Activated CD8-positive, alpha-beta memory T cell treated with anti-CD3 and anti-CD28 coated beads for 24 hours (primary cell): ENCODE measurements at places on chromosomes 4 and X.

- DNase-seq, result no peak
Measured at GRCh38 chrX:54708404-54708803, 89.7 kb downstream of the ITIH6 start.

DNA sequence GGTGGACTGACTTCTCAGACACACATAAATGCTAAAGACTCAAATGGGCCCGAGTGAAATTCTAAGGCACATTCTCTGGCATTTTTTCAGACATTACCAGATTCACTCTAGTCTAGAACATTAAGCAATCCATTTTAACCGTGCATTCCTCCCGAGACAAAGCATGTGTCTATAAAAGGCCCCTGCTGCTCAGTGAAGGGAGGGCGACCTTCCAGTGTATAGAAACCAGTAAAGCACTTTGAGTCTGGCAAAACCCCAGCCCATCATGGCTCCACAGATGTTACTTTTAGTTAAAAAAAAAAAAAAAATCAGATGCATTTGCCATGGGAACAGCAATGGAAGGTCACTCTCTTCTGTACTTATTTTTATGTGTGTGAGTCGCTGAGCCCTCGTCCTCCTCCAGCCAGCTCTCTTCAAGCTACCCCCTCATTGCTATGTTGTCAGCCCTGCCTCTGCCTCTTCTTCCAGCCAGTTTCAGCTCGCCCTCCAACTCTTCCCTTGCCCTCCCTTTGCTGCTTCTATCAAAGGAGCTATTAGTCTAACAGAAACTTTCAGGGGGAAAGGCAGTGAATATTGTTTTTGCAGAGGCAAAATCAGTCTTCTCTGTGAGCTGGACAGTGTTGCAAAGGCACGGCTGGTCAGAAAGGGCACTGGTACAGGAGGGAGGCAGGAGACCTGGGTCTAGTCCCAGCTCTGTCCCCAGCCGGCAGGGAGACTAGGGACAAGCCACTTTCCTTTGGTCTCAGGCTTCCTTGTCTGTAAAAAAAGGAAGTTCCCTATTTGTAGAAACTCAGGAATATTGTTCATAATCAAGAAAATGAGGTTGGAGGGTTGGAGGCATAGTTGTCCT is 644.2 kb downstream of the ZNF674 start:
- no peak for DNase-seq

GRCh38 chr4:1227816-1228215 is 21.1 kb downstream of the CTBP1 start:
- no peak for DNase-seq

DNA sequence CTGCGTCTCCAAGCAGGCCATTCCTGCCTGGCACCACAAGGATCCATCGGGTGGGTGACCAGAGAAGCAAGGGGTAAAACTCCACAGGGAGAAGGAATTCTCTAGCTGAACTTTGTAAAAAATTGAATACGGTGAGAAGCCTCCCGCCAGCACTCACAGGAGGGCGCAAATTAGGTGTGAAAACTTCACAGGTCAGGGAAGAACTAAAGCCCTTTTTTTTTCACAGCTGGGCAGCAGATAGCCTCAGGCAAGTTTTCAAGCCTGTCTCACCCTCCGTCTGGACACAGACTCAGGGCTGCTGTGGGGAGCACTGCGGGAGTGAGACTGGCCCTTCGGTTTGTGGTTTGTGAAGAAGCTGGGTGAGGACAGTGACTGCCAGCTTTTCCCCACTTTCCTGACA is 224.1 kb upstream of the FGF16 start:
- no peak for DNase-seq

DNA sequence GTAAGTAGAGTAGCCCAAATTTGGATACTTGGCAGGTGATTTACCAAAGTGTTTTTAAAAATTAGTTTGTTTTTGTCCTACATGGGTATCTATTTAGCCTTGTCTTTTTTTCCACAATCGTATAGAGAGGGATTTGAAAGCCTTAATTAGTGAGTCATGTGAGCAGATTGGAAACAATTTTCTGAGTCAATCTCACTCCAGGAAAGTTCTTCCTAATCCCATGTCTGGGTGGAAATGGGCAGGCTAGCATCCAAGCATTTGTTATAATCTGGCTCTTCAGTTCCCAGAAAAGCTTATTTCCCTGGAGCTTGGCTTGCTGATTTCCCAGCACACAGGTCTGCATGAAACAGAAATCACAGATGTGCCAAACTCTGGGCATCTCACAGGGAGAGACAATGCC is 426.9 kb upstream of the BOD1L1 start:
- no peak for DNase-seq

- DNase-seq, result no peak
Measured at GRCh38 chr4:3029464-3029863, 44.9 kb downstream of the HTT-AS start.

- DNase-seq, result no peak
Measured at GRCh38 chr4:72779241-72779640, 210.2 kb upstream of the ADAMTS3 start.

GRCh38 chr4:25938787-25939186 is 24.8 kb downstream of the SMIM20 start:
- DNase-seq, result no peak

DNA sequence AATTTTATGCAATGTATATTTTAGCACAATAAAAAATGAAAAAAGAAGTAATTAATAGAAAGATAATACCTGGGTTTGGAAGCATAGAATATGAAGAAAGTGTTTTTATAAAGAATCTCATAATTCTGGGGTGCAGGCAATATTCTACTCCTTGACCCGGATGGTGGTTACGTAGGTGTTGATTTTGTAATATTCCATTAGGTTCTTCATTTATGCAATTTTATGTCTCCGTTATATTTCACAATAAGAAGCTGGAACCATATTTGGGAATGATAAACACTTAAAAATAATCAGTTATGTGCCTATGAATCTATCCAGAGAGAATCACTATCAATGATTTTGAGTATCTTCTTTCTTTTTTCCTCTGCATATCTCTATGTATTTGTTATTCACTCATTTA is 38.5 kb downstream of the CHRNA9 start:
- DNase-seq, result no peak

DNA sequence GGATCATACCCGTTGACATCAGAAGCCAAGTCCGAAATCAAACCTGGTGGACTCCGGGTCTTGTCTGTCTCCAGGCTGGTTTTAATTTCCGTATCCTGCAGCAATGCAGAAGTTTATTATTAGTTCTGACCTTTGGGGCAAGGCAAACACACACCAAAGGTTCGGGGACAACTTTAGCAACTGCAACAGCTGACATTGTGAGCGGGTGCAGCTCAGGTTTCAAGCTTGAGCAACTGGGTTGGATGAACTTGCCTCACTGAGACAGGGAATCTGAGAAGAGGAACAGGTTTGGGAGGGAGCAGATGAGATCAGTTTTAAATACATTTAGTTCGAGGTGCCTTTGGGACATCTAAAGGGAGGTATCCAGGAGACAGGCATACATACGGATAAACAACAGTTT is 110.7 kb downstream of the GNL3L start:
- DNase-seq, result no peak

GRCh38 chrX:10597871-10598270 is 22.5 kb downstream of the MID1 start:
- no peak for DNase-seq

DNA sequence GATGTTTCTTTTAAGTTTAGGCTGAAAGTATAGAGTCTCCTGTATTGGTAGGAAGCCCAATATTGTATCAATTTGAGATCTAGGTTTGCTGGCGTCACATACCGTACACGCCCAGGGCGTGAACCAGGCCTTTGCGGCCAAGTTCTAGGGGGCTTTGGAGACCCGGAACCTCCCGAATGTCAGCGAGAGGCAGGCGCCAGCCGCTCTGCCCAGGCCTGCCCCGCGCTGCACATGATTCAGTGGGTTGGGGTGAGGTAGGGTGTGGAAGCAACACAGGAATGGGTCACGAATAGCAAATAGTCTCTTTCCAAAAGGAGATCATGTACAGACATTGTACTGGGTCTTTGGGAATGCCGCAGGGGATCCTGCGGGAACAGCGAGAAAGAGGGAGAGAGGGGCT is 195.7 kb upstream of the FAT1 start:
- no peak for DNase-seq

- no peak for DNase-seq
Measured at GRCh38 chr4:78460368-78460767, 91.2 kb upstream of the ANXA3 start.

- no peak for DNase-seq
Measured at GRCh38 chr4:27463816-27464215, 603.2 kb downstream of the STIM2 start.

- DNase-seq, result no peak
Measured at GRCh38 chr4:168527560-168527959, 30.7 kb downstream of the PALLD start.

GRCh38 chr4:111115881-111116280 is 493.0 kb upstream of the PITX2 start:
- DNase-seq, result no peak

DNA sequence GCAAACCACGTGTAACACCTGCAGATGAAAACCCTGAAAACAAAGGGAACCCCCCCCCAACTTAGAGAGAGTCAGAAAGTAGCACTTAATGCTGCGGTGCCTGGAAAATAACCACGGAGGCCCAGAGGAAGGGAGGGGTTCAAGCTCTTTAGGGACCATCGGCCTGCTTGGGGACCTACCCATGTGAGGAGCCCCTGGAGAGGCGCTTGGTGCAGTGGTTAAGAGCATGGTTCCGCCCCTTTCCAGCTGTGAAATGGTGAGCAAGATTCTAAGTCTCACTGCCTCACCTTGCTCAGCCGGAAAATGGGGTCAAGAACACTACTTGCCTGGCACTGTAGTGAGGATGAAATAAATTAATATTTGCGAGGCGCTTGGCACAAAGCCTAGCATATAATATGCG is 13.8 kb downstream of the SLC25A5 start:
- DNase-seq, result no peak

GRCh38 chrX:101419489-101419888 is 11.5 kb downstream of the HNRNPH2 start:
- no peak for DNase-seq

- DNase-seq, result no peak
Measured at GRCh38 chr4:128459547-128459946, 171.9 kb upstream of the PGRMC2 start.
